Activated CD4-positive, alpha-beta T cell treated with anti-CD3 and anti-CD28 coated beads, Interleukin-2, amount 50 U/mL, for 48 hours (primary cell): ENCODE measurements at places on chromosomes 3 and 15.

- DNase-seq: no peak
Observed at GRCh38 chr15:71011503-71012155, 103.6 kb upstream of the THSD4 start.

GRCh38 chr15:41511331-41511898 is 2.2 kb downstream of the LTK start:
- no peak for DNase-seq

- DNase-seq: no peak
Observed at GRCh38 chr3:19107719-19108118, 40.6 kb upstream of the KCNH8 start.

GRCh38 chr3:11274566-11275142 is 2.5 kb downstream of the ATG7 start:
- no peak for DNase-seq

DNA sequence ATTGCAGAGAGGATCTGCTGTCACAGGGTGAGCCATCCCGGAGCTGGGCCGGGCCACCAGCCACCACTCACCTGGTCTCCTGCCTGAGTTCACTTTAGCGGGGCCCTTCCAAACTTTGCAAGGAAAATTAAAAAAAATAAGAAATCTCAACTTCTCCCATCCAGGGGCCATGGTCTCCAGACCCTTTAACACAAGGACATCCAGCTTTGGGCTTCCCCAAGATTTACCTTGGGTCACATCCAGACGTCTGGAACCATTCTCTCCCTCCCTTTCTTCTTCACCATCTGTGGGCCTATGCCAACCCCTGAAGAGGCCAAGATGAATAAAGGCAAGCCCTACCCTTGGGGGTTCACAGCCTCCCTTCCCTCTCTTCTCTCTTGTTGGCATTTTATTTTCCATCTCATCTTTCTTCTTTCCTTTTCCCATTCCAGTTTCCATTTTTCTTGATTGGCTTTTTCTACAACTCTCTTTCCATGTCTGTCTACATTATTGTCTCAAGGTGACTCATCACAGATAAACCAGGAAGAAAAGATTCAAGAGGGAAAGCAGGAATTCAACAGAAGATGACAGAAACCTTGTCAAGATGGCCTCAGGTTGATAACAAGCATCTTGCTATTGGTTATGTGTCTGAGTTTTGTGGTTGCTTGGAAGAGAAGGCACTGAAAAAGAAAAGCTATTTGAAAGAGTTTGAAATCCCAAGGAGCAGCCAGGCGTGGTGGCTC is 49.5 kb downstream of the ITGA11 start:
- no peak for DNase-seq

GRCh38 chr15:50280271-50280670 is 14.7 kb upstream of the HDC start:
- DNase-seq: no peak

DNA sequence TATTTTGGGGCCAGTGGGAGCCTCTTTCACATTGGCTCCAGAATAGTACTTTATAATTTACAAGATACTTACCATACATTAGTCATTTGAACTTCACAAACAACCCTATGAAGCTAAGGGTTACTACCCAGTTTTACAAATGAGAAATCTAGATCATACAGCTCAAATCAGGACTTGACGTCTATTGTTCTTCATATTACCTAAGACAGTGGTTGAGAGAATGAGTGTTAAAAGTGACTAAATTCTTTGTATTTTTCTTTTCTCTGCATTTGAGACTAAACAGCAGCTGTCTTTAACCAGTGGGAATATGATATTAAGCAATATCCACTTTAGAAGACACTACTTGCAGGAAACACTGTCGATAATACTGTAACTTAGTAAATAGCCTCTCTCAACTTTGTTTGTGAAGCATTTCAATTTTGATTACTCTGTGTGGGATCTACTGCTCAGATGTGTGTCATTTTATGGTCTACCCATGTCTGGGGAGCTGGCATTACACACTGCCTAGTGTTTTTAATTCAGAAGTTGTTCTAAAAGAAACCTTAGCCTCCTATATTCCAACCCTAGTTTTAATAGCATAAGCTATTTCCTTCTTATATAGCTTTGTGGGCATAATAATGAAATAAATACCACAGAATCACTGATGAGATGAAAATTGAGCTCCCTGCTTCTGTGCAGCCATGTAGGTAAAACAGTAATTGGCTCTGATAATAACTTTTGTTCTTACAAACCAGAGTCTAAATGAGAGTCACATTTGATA is 45.9 kb downstream of the IQCH start:
- DNase-seq: no peak

DNA sequence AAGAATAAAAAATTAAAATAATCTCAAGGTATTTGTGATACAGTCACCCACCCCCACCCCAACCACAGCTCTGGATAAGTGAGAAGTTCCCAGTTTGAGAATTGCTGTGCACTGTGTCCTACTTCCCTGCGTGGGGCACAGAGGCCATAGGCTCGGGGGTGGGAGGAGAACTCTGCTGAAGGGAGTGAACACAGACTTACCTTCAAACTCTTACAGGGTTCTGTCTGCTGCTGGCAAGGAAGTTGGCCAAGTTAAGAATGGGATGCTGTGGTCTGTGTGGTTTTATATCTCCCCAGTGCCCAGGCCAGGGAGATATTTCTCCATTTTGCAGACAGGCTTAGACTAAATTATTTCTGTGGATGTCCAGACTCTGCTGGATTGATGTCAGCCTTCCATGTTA is 37.6 kb downstream of the SPTSSB start:
- no peak for DNase-seq

DNA sequence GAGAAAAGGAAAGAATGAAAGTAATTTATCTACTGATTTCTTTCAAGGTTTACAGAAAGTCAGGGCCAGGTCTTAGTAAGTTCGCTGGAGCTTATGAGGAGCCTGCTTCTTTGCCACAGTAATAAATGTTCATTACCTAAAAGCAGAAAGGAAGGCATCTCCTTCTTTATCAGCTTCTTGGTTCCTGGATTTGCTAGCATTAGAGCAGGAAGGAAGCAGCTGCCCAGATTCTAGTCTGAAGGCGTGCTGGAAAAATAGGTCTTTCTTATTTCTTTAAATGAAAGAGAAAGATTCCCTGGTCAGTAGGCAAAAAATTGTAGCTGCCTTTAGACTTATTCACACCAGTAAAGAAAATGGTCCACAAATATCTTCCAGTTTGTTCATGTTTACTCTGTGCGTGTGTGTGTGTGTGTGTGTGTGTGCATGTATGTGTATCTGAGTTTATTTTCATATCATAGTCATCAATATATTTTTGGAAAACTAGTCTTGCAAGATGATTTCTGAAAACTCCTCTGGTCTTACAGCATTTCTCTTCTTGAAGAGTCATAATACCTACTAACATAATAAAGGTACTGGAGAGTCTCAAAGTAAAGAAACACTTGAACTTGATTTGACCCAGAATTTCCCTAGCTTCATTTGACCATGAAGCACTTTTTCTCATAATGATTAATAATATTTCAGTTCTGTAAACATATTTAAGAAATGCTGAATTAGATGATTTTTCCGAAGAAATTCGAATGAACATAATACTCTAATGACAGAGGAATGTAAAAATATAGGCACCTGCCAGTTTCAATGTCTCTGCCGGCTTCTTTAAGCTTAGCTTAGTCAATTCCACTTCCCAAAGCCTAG is 255.3 kb upstream of the ZPLD1 start:
- DNase-seq: no peak

DNA sequence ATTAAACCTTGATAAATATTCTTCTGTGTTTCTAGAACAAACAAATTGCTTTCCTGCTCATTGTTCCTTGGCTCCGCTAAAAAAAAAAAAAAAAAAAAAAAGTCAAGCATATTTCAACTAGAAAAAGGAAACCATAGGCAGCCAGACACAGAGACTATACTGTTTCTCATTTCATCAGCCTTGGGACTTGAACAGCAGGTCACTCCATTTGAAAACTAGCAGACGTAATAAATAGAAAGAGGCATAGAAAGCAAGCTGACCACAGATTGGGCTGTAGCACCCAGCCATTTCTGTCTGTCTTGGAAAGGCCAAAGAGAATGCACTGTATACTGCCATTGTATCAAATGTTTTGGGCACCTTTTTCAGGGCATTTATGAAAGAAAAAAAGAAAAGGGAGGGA is 697.1 kb downstream of the NLGN1 start:
- DNase-seq: no peak
